ENCODE measurements at places on chromosomes 12 and 14.

DNA sequence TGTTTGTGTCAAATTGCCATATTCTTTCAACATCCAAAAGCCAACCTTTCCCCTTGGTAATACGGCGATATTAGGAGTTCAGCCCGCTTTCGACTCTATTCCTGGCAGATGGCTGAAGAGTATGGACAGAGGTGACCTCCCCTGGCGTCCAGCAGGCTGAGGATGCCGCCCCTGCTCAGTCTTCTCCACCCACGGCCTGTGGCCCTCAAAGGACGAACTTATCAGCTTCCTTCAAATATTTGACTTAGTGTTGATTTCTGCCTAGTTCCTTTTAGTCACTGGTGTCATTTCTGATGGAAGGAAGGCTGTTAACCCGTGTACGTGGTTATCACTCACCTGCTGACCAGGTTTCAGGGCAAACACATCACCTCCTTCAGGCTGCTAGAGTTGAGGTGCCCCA lies 65.0 kb downstream of the TESC start:
- DNase-seq = no peak

- no peak for DNase-seq
These were observed 4.7 kb downstream of the DDN start for GRCh38 chr12:48994224-48995085.

GRCh38 chr12:109771746-109772621 lies 58.4 kb downstream of the FAM222A start:
- DNase-seq = no peak

- DNase-seq = no peak
These were observed 6.8 kb upstream of the FOXG1 start for GRCh38 chr14:28759653-28760313.

- DNase-seq = no peak
These were observed 28.2 kb downstream of the DAD1 start for GRCh38 chr14:22560662-22561365.
